ENCODE measurements at places on chromosomes 13 and 19.

DNA sequence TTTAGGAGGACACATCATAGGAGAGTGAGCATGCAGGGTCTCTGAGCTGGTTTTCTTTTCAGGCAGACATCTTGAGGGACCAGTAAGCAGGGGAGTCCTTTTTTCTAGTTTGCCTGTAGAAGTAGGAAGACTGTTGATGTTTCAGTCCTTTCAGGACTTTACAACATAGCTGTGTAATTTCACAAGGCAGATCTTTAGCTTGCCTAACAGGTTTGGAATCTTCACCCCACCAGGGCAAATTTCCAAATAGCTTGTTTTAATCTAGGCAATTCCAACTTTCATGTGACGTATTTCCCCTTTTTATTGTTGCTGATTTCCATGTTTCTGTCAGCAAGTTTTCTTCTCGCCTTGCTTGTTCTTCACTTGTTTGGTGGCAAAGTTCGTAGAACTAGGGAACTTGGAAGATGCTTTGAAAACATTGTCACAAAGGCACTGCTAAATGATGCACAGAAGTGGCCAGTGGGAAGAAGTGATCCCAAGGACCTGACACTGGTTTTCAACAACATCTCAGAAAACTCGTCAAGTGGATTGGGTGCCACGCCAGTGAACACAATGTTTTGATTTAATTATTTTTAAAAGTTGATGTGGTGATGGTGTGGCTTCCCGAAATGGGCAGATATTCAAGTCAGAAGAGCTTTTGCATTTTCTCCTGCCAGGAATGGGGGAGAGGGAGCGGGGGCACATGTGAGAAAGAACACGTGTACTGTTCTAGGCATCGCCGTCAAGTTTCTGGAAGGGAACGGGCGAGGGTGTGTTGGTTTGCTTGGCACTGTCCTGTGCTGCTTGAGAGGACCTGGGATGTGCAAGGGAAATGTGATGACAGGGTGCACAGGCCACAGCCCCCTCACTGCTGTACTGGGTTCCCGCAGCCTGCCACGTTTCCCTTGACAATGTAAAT, 418.6 kb downstream of the OXGR1 start:
- DNase-seq, result no peak

DNA sequence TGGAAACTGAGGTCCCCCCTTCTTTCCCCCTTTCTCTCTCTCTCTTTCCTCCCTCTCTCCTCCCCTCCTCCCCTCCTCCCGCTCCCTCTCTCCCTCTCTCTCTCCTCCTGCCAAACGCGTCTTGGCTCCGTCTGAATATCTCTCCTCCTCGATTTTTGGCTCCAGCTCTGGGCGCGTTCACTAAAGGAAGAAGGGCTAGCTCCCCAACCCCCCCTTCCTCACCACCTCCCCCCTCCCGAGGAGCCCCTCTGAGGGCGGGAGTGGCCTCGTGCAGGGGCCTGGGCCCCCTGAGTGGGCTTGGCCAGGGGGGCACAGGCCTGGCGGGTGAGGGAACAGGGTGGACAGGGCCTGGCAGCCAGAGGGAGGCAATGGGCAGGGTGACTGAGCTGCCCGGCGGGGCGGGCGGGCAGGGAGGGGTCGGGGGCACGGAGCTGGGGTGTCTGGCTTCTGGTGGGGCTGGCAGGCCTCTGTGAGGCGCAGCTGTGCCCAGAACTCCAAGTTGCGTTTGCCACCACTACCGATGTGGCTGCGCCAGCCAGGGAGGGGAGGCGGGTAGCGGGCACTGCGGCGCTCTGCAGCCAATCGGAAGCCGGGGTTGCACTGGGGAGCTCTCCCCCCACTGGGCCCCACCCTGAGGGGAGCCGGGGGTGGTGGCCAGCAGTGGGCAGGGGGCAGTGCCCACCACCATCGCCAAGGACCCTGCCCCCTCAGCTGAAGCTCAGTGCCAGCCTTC, 7.1 kb downstream of the NFIX start:
- DNase-seq, result no peak

- DNase-seq, result no peak
Observed at GRCh38 chr13:113555141-113555540, 29.4 kb upstream of the TFDP1 start.

DNA sequence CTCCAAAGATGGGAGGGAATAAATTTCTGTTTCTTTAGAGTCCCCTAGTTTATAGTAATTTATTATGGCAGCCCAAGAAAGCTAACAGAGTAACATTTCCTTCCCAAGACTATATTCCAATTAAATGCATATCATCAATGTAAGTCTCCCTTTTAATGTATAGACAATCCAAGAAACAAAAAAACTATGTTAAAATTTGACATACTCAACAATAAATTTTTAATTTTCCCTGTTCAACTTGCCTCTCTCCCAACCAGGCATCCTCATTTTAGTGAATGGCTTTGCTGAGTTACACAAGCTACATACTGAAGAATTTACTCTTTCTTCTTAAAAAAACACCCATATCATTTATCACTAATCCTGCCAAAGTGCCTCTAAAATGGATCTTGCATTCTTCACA, 1357.7 kb downstream of the PCDH9 start:
- no peak for DNase-seq

DNA sequence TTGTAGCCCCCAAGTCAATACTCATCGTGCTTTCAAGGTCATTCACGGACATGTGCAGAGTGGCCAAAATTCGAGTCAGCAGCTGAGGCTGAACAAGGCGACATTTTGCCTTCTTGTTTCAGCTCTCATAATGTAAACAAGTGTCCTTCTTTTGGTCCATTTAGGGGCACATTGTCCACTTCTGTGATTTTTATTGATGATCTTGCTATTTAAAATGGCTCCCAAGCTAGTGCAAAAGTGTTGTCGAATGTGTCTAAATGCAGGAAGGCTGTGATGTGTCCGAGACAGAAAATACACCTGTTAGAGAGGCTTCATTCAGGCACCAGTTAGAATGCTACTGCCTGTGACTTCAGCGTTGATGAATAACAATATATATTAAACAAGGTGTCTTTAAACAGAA, 405.9 kb downstream of the IRS2 start:
- no peak for DNase-seq

DNA sequence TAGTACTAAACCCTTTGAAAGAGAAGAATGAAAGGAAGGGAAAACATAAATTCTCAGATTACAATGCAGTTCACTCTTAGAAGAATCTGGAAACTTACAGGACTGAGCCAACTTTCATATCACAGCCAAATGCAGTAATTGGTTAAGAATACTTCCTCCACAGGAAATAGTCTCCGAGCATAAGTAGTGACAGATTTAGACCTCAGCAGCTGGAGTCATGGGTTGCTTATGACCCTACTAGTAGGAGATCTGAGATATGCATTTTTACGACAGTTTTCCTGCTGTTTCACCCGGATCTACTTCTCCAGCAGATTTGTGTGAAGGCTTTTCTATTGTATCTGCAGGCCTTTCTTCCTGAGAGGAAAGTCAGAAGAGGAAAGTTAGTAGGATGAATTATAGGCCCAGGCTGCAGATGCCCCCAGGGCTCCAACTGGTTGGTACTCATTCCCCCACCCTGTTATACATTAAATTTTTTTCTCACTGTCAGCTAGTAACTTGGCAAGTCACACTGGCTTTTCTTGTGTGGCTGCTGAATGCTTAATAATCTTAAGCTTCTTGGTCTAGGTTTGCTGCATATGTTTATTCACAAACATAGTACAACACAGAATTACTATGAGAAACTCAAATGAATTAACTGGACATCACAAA, 1241.5 kb upstream of the MIR17HG start:
- DNase-seq, result no peak

DNA sequence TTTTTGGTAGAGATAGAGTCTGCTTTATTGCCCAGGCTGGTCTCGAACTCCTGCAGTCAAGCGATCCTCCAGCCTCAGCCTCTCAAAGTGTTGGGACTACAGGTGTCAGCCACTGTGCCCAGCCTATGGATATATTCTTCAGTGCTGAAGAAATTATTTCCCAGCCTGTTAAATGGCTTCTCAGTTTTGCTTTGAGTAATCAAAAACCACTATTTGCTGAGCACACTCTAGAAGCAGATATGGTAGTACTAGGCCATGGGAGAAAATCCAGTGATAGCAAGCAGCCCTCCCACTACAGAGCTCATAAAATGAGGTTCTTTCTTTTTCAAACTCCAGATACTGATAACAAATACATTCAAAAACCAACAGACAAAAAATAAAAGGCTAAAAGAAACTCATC, 80.6 kb upstream of the CLDN10 start:
- no peak for DNase-seq

- DNase-seq, result no peak
Observed at GRCh38 chr19:50008532-50008931, 16.6 kb downstream of the VRK3 start.

GRCh38 chr13:40878321-40878720, 88.9 kb downstream of the SLC25A15 start:
- DNase-seq, result no peak

DNA sequence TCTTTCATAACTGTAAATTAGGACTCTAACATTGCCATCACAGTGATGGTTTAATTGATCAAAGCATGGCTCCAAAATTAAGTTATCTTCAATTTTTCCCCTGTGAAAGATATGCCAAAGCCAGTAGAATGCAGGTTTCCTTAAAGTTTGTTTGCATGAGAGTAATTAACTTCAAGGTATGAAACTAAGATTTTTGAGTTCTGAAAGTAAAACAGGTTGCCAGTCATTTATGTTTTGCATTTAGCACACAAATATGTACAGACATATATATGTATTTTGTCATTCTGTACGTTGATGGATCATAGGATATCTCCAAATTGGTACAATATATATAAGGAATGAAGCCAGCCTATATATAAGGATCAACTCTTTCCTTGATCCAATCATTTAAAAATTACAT, 23.6 kb upstream of the NDFIP2 start:
- no peak for DNase-seq

DNA sequence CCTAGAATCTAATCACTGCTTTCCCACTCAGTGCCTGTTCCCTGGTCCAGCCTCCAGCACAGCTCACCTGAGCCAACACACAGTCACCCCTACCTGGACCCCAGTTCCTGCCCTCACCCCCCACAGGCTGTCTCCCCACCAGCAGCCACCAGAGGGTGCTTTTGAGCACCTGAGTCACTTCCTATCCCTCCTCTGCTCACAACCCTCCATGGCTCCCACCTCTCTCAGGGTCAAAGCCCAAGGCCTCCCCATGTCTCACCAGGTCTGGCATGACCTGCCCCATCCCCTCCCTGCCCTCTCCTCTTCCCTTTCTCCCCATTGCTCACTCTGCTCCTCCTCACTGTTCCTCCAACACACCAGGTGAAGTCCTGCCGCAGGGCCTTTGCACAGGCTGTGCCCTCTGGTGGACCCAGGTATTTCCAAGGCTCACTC, 7.1 kb upstream of the DPP9 start:
- DNase-seq, result no peak

DNA sequence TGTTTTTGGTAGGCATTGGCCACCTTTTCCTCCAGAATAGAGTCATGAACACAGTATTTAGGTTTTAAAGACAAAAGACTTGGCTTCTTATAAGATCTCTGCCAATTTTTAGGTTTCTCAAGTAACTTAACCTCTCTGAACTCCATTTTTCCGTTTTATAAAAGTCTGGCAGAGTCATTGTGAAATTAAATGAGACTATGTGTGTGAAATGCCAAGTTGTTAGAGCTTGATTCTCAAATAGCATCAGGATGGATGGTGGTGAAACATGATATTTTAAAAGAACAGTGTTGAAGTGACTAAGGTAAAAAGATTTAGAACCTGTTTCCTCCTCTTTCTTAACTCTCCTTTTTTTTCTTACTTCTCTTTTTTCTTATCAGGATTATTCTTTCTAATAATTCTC, 617.7 kb upstream of the SLITRK1 start:
- DNase-seq, result no peak

- DNase-seq, result no peak
Observed at GRCh38 chr19:45450012-45450333, 17.8 kb upstream of the FOSB start.

GRCh38 chr19:54387991-54388801, 23.5 kb upstream of the LAIR1 start:
- DNase-seq, result no peak

DNA sequence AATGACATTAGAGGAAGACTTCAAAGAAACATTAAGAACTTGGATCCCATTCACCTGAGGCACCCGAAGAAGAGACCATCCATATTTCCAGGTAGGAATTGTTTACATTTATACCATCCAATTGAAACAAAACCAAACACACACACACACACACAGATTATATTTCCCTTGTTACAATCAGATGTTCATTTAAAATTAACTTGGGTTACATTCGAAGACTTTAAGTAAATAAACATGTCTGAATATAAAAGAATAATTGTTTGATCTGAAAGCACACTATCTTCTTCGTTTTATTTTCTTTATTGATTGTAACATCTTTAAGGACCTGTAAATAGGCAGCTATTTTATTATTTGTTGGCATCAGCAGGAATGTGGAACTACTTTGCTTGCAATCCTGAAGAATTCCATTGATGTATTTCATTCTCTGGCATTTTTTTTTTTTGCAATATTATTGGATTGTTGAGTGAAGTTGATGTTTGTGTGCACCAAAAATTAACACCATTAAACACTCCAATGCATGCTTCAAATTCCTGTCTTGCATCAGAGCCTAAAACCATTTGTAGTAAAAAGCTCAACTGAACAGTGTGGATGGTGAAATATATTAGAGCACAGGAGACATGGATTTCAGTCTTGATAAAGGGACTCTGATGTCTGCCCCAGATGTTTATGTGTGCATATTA, 85.3 kb upstream of the FRY start:
- no peak for DNase-seq

- DNase-seq, result no peak
Observed at GRCh38 chr13:98778749-98779148, 26.3 kb upstream of the SLC15A1 start.

GRCh38 chr13:94317063-94317491, 162.4 kb downstream of the DCT start:
- DNase-seq, result no peak

DNA sequence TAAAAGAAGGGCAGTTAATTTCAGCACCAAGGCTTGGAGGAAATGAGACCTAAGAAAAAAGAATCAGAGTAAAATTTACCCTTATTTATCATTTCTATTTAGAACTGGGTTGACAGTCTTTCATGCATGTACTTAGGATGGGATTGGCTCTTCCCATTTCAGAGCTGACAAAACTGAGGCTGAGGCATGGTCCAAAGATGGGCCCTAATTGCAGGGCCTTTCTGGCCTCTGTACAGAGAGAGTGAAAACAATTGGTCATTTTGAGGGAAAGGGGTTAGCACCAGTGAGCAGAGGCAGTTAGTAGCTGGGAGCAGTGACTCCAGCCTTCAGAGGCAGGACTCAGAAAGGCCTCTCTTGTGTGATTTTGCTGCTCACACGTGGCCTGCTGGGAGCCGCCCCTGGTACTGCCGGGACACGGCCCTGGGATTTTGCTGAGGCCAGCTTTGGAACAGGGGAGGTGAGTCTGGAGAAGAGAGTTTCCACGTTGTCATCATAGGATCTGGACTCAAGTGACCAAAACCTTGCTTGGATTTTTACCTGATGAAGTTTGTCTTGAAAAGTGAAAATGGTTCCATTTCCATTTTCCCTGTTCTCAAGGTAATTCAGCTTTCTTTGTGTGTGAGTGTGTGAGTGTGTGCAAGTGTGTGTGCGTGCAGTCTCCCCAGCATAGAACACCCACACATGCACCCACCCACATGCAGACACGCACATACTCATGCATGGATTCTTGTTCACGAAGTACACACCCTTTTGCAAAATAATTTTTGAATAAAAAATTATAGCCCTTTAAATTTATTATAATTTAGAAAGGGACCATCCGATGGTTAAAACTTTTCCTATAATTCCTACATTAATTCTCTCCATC, at the start of gene ZNF536:
Gene ZNF536, plus strand, starts transcription at position 425 of the 865 bp plus-strand sequence. CDS start 71,179 bp downstream, outside the sequence.
- no peak for DNase-seq

Measured in DMS153 (cell line).